MCF 10A (cell line): ENCODE measurements at places on chromosomes 6 and 20. TPM values are rescaled to one million over a fixed set of nuclear protein-coding genes. Genes with fewer than 3 reads are reported as not detected.

- DNase-seq, result no peak
These were observed 29.7 kb upstream of the ZNF337 start for GRCh38 chr20:25726357-25726756.

GRCh38 chr20:43187476-43188233, 2.1 kb downstream of the PTPRT start:
- DNase-seq, result peak; percentile 58

GRCh38 chr6:158481690-158482473, 78.0 kb upstream of the TMEM181 start:
- peak; percentile 93 for DNase-seq

DNA sequence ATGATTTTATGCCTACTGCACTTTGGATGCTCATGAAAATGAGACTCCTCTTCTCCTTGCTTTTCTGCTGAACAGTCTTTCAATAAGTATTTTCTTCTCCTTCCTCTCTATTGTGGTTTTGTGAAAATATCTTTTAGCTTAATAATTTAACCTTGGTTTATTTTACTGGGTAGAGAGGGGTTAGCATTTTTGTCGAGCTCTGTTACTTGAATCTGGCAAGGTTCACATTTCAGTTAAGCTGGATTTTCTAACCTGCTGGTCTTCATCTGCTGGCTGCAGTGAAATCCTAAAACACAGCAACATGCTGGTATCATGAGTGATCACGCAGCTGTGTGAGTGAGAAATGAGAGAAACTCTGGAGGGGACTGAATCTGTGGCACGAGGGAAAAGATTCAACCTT, 222.7 kb upstream of the NOX3 start:
- DNase-seq, result no peak

- peak; percentile 72 for DNase-seq
These were observed 7.8 kb downstream of the IL22RA2 start for GRCh38 chr6:137165375-137166246.

GRCh38 chr20:38931984-38932383, 5.8 kb downstream of the FAM83D start:
- no peak for DNase-seq

DNA sequence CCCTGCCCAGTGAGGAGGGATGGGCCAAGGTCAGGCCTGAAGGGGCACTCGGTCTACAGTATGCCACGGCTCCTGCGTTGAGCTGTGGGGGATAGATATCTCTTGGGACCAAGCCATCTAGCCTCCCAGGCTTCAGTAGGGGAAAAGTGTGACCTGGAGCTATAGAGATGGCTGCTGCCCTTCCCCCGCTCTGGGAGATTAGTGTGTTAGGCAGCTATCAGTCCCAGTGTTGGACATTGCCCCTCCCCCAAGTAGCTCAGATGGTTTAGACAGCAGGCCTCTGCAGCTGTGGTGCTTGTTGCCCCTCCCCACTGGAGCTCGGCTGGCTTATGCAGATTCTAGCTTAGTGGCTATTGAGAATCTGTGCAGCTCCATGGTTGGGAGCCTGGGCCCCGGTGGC, 56.8 kb downstream of the KHDRBS2 start:
- DNase-seq, result no peak

- DNase-seq, result no peak
These were observed 247.0 kb upstream of the ECI2 start for GRCh38 chr6:4382362-4382853.

DNA sequence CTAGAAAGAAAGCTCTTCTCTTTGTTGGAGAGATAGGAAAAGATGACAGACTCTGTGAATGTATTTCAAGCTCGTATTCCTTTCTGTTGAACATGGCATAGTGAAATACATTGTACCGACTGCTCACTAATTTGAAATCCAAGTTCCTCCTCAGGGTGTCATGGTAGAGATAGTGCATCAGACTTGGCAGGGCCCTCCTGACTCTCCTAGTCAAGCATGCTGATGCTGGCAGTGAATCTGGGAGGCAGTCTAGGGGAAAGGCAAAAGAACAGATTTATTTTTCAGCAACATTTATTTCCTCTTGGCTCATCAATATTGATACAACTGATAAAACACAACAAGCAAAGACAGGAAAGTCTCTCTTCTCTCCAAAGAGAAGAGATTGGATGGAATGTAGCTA, 356.3 kb upstream of the IRAK1BP1 start:
- no peak for DNase-seq

- DNase-seq, result no peak
These were observed 37.2 kb upstream of the RNF24 start for GRCh38 chr20:4052554-4052953.

- no peak for DNase-seq
These were observed 130.9 kb downstream of the PRKN start for GRCh38 chr6:162596676-162597075.

DNA sequence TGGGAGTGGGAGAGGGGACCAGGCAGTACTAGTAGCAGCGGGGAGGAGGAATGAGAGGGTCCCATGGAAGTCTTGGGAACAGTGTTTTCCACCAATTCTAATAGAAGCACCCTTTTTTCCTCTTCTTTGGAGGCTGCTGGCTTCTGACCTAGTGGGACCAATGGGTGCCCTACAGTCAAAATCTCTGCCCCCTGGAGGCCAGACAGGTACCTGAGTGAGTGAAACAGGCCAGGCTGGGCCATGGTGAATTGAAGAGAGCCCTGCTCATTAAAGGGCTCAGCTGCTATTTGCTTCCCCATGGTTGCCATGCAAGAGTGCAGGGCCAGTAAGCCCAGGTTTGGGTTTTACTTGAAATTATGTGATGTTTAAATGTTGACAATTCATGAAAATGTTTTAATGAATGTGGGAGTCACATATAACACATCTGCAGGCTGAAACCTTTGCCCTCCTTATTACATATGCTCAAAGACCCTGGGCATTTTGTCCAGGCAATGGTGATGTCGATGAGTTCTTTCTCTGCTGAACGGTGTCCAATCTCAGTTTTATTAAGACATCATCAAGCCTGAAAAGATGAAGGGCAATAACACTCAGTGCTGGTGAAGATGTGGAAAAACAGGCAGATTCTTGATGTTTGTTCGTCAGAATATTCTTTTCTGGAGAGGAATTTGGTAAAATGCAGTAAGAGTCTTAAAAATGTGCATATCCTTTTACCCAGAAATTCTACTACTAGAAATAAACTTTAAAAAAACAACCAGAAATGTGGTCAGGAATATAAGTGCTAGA, 42.3 kb upstream of the OCSTAMP start:
- DNase-seq, result peak; percentile 11

GRCh38 chr20:58797371-58798338, 53.0 kb downstream of the GNAS-AS1 start:
- DNase-seq, result no peak

DNA sequence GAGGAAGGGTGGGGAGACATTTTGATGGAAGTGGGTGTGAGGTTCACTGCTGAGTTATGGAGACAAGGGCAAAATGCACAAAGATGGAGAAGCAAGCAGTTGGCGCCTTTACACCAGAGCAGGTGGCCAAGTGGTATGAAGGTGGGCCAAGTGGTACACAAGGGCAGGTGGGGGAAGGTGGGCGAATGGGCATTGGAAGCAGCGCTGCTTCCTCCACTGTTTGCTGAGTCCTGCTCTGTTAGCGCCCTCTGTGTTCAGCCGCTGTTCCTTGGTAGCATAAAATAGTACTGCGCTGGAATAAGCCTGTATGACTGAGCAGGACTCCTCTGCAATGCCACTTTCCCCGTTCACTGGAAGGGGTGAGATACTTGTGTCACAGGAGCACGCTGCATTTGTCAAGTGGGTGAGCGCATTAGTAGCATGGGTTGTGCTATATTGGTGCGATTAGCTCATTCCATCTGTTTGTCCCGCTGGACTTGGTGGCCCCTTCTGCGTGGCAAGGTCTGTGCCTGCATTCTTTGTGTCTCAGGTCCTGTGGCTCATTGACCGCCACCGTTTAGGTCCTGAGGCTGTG, 116.4 kb downstream of the TOX2 start:
- no peak for DNase-seq

- peak; percentile 44 for DNase-seq
These were observed 4.6 kb upstream of the GUCA1B start for GRCh38 chr6:42199106-42199981.

GRCh38 chr6:138882369-138883017, 86.6 kb downstream of the ECT2L start:
- no peak for DNase-seq

GRCh38 chr6:41625442-41625841, 12.8 kb upstream of the MDFI start:
- DNase-seq, result peak; percentile 93

- peak; percentile 93 for DNase-seq
These were observed 39.0 kb upstream of the SLCO4A1 start for GRCh38 chr20:62603021-62603906.

DNA sequence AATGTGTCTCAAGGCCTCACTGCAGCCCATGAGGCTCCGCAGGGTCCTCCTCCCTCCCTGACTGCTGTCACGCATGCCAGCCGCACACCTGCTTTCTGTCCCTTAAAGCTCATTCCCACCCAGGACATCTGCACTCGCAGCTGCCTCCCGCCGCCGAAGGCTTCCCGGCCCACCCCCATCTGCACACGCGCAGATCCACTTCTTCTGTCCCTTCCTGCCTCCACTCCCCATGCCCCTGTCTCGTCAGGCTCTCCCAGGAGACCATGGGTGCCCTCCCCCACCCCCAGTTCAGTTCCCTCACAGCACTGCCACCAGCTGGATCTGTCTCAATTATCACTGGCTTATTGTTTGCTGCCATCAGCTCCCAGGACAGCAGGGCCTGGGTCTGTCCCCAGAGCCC, 63.0 kb downstream of the RIPOR3 start:
- no peak for DNase-seq

- no peak for DNase-seq
These were observed 1.2 kb upstream of the GJA1 start for GRCh38 chr6:121434037-121434770.

- no peak for DNase-seq
These were observed 606.0 kb downstream of the DHX35 start for GRCh38 chr20:39568109-39568508.

DNA sequence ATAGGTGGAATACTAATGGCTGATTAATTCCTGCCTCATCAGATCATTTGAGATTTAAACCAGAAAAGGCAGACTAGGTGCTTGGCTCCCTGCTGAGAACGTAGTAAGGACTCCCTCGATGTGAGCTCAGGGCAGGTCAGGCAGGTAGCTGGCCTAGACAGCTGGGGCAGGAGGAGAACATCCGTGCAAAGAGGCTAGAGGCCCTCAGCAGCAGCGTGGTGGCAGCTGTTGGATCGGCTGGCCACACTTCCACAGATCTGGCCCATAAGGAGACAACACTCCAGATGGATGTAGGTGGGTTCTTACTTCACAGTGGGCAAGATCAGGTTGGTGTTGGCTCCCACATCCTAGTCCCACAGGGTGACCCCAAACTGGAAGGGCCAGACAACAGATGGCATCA, 38.5 kb downstream of the EYA2 start:
- DNase-seq, result no peak

- no peak for DNase-seq
These were observed 117.3 kb downstream of the MYB start for GRCh38 chr6:135298455-135298854.

DNA sequence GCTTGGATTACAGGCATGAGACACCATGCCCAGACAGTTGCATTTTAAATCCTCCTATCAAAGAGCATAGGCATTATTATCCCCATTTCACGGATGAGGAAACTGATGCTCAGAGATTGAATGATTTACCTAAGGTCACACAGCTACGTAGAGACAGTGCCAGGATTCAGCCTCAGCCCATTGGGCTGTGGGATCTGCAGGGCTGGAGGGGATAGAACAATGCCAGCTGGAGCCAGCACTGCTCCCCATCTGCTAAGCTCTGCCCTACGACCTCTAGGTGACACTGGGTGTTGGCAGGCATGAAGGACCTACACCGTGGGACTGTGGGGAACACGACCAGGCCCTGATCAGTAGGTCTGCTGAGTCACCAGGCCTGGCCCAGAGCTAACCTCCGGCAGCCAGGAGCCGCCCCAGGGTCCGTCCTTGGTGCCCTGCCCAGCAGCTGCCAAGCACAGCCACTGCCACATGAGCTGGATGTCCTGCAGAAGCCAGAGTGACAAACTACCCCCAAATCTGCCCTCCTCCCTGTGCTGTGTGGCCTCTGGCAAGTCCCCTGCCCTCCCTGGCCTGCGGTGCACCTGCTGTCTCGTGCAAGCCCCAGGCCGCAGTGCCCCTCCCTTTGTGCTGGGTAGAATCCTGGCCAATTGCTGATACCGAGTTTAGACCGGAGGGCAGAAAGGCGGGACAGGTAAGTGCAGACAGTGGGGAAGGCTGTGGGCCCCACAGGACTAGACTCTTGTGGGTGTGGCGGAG, 47.6 kb upstream of the PTGIS start:
- DNase-seq, result peak; percentile 64

- peak; percentile 22 for DNase-seq
These were observed 565 bp downstream of the QKI start for GRCh38 chr6:163414946-163415619.

DNA sequence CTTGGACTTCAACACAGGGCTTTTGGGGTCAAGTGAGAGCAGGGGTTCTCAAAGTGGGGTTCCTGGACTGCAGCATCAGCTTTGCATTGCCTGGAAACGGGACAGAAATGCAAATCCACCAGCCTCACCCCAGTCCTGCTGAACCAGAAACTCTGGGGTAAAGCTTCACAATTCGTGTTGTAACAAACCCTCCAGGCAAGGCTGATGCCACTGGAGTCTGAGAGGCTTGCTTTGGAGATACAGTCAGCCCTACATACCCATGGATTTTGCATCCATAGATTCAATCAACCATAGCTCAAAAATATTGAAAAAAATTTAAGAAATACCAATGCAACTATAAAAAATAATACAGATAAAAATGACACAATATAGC, 160.4 kb upstream of the ECI2 start:
- DNase-seq, result no peak

DNA sequence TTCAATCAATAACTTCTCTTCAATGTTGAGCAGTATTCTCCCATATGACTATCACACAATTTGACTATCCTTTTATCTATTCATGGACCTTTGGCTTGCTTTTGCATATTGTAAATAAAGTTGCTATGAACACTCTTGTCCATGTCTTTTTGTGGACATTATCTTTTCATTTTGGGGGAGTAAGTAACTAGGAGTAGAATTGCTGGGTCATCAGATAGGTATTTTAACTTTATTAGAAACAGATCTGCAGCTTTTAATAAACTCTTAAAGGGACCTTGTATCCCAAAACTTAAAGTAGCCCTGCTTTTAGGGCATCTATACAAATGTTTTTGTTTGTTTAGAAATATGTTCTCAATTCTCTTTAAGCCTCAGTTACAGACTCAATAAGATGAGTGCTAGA, 614.2 kb upstream of the CITED2 start:
- DNase-seq, result no peak

GRCh38 chr20:20498076-20498861, 130.4 kb downstream of the INSM1 start:
- DNase-seq, result no peak

The FOXC1 gene
- total RNA-seq, result 16.7 and 16.8 TPM in 2 replicates

The FAM162B gene
- total RNA-seq, result not detected in 2 replicates

The TMEM14A gene
- 10.5 and 15.6 TPM in 2 replicates for total RNA-seq

The COL21A1 gene
- 1.8 and 5.4 TPM in 2 replicates for total RNA-seq

The ULBP2 gene
- 3.1 and 5.2 TPM in 2 replicates for total RNA-seq

The PI3 gene
- 1.0 and 2.8 TPM in 2 replicates for total RNA-seq

The OR2H1 gene
- not detected in 2 replicates for total RNA-seq

The PARD6B gene
- 5.3 and 5.8 TPM in 2 replicates for total RNA-seq

The VNN1 gene
- 3.5 and 5.4 TPM in 2 replicates for total RNA-seq

The MATN4 gene
- total RNA-seq, result 0.20 TPM in 1 of 2 replicates, not detected in the other

The LY6G6F gene
- total RNA-seq, result not detected in 2 replicates

The TBP gene
- total RNA-seq, result 15.8 and 20.7 TPM in 2 replicates
